ENCODE measurements at places on chromosomes 3 and 15.

DNA sequence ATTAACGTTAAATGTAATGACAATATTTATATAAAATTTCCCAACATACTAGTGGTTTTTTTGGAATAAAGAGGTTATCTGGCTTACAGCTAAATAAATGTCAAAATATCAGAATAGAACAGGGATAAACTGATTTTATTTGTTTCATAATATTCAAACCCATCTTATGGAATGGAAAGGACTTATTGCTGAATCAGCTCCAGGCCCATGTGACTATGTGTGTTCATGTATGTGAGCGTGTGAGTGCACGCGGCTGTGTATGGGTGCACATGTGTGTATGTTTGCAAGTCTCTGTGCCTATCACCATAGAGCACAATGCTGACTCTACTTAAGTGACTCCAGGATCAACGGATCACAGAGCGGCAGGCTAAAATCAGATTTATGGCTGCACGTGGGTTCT, 392.3 kb upstream of the GRM7 start:
- DNase-seq, result no peak

DNA sequence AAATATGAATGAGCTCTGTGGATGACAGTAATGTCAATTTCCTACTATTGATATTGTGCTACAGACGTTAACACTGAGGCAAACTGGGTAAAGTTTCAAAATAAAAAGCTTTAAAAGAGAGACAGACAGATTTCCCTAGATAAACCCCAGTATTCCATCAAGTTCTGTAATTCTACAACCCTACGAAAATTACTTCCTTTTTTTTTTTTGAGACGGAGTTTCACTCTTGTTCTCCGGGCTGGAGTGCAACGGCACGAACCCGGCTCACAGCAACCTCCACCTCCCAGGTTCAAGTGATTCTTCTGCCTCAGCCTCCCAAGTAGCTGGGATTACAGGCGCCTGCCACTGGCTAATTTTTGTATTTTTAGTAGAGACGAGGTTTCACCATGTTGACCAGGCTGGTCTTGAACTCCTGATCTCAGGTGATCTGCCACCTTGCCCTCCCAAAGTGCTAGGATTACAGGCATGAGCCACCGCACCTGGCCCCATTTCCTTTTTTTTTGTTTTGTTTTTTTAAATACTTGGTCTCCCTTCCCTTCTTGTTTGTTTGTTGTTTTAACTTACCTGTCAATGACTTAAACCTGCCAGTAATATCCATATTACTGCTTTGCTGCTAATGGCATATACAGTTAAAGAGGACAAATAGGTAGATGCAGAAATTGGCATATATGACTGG, 57.2 kb downstream of the CBLB start:
- no peak for DNase-seq

DNA sequence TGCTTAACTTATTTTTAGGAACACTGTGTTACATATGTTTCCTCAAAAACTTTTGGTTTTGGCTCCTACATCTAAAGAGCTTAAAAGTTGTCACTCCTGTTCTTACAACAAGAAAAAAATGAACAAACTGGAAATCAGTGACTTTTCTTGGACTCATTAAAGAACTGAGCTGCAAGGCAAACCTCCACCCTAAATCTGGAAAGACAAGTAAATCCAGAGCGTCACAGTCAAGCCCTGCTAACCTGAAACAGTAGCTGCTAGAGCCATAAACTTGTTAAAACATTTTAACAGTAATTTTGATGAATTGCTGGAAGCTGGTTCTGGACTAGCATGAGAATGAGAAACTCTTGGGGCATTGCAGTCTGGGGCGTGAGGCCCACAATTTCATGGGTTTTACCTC, 350.5 kb upstream of the COL8A1 start:
- no peak for DNase-seq

DNA sequence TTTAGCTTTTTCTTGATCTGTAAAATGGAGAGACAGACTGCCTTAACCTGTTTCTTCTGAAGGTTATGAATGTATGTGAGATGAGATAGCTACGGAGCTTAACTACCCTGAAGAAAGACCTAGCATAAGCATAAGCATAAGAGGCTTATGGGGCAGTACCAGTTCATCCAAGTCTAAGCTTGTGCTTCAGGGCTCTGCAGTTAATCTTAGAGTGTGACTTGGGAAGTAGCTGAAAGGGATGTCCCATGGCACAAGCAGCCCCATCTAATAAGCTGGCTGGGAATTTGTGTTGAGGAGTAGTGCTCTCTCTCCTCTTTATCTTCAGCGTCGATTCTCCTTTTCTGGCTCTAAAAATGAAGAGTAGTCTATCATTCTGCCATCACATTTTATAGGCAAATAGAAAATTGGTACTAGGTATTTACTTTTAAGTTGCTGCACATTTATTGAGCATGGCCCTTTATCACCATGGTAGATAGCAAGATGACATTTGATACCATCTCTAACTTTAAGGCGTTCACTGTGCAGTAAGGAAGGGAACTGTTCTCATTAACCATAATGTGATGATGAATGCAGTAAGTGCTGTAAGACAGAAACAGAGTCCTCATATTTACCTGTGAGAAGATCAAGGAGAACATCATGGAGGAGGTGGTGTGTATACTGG, 174.5 kb upstream of the LRRFIP2 start:
- no peak for DNase-seq

- no peak for DNase-seq
Measured at GRCh38 chr15:29689287-29689986, 132.8 kb downstream of the TJP1 start.

DNA sequence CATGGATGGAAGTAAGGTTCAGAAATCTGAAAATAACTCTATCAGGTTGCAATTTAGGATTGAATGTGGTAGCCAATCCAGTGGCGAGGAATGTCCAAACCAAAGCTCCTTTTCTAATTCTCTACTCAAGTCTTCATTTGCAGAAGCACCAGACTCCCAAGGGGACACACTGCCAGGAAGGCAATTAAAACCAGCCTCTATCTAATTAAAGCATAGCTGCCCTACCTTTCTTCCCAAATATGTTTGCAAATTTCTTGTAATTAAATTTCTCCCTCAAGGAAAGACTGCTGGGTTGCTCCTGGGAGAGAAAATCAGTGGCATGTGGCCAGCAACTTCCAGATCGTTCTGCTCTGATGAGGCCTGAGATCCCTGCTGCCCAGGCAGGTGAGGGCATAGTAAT, 153.4 kb upstream of the MCTP2 start:
- no peak for DNase-seq

DNA sequence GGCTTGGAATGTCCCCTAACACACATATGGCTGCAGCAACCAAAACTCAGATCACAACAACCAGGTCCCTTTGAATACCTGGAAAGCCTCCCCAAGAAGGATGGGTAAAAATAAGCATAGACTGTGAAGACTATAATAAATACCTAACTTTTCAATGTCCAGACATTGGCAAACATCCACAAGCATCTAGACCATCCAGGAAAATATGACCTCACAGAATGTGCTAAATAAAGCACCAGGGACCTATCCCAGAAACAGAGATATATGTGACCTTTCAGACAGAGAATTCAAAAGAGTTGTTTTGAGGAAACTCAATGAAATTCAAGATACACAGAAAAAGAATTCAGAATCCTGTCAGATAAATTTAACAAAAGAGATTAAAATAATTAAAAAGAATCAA, 109.2 kb downstream of the NEDD4 start:
- DNase-seq, result no peak

DNA sequence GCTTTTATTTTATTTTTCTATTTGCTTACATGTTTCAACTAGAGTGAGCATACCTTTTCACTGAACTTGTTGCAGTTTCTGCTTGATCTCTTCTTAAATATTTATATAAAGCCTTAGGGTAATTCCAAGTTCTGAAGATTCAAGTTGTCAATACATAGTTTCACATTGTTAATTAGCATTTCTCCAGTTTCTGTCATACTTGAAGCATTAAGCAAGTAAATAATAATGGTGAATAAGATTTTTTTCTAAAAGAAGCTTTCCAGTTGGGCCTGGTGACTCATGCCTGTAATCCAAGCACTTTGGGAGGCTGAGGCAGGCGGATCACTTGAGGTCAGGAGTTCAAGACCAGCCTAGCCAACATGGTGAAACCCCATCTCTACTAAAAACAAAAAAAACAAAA, 53.9 kb downstream of the CALML4 start:
- DNase-seq, result no peak

- DNase-seq, result peak; percentile 56
Measured at GRCh38 chr15:78047761-78048627, 29.5 kb downstream of the TBC1D2B start.

- DNase-seq, result no peak
Measured at GRCh38 chr3:169759256-169759655, 5.6 kb downstream of the TERC start.

GRCh38 chr3:111362381-111363009, 179.5 kb upstream of the CD96 start:
- DNase-seq, result no peak

GRCh38 chr15:47813748-47814384, 96.6 kb downstream of the SEMA6D start:
- no peak for DNase-seq

DNA sequence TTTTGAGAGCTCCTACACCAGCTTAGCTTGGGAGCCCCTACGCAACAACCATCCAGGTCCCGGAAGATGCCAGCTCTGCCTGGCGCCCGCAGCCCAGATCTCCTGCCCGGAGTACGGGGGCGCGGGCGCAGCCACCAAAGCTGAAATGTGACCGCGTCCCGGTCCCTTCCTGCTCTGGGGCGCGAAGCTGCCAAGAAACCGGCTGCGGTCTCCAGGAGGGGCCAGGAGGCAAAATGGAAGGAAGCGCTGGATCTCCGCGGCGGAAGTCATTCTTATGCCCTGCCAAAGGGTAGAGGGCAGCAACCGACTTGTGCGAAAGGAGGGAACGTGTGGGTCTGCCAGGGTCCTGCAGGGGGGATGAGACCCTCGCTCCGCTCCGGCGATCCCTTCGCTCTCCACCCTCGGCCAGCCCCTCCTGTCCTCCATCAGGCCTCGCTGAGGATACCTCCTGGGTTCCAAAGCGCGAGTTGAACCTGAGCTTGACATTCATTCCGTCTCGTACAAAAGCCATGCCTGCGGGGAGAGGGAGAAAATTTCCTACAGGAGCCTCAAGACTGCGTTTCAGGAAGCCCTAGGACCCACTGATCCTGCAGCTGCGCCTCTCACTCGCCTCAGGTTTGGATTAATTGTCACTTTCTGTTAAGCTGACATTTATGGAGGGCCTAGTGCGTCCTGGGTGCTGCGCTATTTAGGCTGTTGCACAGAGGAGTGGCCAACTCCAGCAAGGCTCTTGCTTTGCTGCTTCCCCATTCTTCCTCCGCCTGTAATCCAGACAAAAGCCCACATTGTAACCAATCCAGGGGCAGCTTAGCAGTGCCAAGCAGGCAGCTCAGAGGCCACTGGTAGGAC, 98.3 kb upstream of the VGLL3 start:
- no peak for DNase-seq

GRCh38 chr15:82139823-82140268, 94.0 kb upstream of the MEX3B start:
- peak; percentile 26 for DNase-seq

DNA sequence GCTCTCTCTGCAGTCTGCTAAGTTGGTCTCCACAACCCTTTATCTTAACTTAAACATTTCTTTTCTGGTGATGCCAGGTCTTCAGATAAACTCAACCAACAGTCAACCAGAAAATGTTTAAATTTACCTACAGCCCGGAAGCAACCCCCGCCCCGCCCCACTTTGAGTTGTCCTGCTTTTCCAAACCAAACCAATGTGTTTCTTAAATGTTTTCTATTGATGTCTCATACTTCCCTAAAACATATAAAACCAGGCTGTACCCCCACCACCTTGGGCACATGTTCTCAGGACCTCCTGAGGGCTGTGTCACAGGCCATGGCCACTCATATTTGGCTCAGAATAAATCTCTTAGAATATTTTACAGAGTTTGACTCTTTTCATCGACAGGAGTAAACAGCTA, 13.2 kb upstream of the GPR160 start:
- DNase-seq, result no peak

- no peak for DNase-seq
Measured at GRCh38 chr15:45093622-45094357, 20.2 kb downstream of the DUOX2 start.

GRCh38 chr15:77494073-77494867, 73.6 kb downstream of the HMG20A start:
- no peak for DNase-seq

GRCh38 chr15:90264671-90265070, 801 bp upstream of the NGRN start:
- DNase-seq, result no peak

GRCh38 chr3:7897655-7898054, 604.0 kb upstream of the LMCD1 start:
- DNase-seq, result no peak

- DNase-seq, result no peak
Measured at GRCh38 chr3:186275436-186275835, 86.6 kb downstream of the DGKG start.

GRCh38 chr15:64275934-64276333, 80.0 kb downstream of the CSNK1G1 start:
- no peak for DNase-seq

DNA sequence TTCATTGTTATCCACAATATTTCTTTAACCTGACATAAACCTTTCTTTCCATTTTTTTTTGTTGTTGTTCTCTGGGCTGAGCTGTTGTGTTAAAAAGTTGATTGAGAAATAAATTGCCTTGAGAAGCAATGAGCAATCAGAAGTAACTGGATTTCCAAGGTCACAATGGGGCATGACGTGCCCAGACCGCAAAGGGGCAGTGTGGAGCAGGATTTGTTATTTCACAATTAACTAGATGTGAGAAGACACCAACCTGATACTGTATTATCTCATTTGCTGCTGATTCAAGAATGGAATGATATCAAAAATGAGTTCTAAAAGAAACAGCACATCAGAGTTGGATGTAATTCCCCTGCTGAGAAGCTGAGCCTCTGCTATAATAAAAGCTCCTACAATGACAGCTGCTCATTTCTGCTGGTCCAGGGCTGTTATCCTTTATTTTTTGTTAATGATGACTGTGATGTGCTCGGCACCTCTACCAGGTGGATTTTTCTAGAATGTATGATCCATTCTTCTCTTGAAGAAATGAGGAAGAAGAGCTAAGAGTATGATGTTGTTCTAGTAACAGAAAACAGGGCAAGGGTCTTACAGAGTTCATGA, 28.1 kb downstream of the CPNE4 start:
- DNase-seq, result no peak

DNA sequence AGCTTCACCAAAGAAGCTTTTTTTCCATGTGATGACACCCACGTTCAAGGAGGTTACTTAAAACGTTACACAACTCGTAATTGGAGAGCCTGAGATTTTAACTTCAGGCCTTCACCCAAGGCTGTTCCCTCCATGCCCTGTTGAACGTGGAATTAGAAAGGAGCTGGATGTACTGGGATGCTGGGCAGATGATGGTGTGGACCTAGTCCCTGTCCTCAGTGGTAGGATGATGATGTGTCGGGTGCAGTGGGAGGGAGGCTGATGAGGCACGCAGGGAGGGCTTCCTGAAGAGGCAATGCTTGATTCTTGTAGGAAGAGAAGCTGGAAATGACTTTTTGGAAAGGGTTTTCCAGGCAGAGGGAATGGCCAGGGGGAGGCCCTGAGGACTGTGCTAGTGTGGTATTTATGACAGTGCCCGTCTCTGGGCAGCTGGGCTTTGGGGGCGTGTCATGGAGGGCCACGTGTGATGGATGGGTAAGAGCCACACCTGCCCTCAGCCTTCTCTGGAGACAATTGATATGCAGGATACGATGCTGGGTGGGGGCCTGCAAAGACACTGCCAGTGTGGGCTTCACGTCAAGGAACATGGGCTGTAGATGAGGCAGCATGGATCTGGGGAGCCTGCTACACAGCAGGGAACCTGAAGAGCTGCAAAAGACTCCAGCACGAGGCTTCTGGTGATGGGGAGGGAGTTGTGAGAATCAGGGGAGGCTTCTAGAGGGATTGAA, 15.3 kb downstream of the SYNM start:
- DNase-seq, result no peak
